ENCODE measurements at places on chromosomes 1 and 21.

DNA sequence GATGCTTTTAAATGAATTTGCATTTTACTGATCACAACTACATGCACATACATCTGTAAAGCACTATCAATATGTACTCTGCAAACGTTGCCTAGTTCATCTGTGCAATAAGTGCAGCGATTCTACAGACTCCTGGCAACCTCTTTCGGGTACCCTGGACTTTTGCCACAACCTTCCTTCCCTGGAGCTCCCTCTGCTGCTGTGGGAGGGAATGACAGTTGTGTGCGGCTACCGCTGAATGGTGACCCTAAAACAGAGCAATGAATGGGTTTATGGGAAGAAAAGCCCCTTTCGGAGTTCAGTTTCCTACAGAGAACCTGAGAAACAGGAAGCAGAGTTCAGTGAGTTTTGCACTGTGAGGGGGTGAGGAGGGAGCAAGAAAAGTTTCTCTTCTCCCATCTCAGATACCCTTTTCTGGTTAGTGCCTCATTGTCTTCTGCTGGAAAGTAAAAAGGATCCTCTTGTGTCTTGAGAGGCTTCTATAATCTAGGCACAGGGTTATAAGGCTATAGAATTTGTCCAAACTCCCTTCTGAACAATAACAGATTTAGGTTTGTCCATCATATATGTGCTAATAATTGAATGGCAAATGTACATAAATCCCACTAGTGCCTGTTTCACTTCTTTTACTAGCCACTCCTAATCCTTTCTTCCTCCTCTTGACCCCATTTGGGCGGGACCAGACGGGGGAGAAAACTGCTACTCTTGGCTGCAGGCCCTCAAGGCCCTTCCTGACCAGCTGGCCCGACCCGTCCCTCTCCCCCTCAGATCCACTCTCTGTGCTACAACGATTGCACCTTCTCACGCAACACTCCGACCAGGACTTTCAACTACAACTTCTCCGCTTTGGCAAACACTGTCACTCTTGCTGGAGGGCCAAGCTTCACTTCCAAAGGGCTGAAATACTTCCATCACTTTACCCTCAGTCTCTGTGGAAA, 19.8 kb upstream of the SARS1 start:
- no peak for DNase-seq

GRCh38 chr1:21469581-21469980, 29.6 kb downstream of the NBPF3 start:
- no peak for DNase-seq

- no peak for DNase-seq
These were observed 7.0 kb downstream of the KRTAP10-12 start for GRCh38 chr21:44703731-44704635.

DNA sequence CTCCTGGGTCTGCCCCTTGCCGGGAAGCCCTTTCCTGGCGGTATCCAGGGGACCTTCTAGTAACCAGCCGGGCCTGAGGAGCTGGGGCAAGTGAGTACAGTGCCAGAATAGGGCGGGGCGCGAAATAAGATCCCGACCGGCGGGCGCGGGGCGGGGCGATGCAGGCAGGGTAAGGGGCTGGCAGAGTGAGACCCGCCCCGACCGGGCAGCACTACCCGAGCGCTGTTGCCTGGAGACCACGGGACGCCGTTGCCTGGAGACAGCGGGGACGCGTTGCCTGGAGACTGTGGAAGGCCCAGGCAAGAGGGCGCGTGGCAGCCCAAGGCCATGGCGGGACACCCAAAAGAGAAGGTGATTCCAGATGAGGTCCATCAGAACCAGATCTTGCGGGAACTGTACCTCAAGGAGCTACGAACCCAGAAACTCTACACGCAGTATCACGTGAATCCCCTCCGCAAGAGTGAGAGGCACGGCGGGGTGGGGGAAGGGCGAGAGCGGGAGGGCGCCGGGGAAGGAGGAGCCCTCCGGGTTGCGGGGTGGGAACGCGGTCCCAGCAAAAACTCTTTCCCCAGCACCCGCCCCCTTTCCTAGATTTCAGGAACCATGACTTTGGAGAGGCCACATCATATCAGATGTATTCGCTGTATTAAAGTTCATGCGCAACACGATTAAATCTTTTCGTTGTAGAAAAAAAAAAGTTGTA, 24.3 kb downstream of the EBNA1BP2 start:
- peak; percentile 100 for DNase-seq

GRCh38 chr1:77631751-77632150, 50.7 kb downstream of the ZZZ3 start:
- no peak for DNase-seq

DNA sequence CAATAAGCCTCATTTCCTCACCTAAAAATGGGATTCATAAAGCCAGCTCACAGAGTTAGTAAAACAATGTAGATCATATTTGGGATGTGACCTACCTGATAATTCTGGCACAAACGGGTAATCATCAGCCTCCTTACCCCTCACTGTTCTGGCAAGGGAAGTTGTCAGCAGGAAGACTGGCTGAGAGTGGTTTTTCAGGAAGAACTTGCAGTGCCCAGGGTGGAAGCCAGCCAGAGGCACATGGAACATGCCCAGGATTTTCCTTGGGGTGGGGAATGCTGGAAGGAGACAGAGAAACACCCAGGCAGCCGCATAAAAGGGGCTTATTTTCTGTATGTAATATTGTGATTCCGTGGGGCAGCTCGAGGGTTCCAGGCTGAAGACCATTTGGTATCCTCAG, 7.7 kb upstream of the SLC5A9 start:
- no peak for DNase-seq

DNA sequence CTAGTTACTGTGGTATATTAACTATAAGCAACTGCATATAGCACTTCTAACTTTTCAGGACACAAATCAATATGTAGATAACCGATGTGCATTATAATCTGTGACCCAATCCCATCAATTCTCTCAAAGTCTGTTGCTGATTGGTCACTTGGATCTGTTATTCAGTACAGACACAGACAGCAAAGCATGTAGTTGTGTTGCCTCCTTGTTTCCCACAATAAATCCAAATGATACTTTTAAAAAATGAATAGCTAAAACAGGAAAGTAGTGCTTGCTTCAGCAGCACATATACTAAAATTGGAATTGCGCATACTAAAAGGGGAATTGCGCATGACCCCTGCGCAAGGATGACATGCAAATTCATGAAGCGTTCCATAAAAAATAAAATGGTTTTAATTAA, 28.1 kb downstream of the NDC1 start:
- DNase-seq: no peak

All from H1 (cell line).